ENCODE measurements at places on chromosomes 11 and 22.

DNA sequence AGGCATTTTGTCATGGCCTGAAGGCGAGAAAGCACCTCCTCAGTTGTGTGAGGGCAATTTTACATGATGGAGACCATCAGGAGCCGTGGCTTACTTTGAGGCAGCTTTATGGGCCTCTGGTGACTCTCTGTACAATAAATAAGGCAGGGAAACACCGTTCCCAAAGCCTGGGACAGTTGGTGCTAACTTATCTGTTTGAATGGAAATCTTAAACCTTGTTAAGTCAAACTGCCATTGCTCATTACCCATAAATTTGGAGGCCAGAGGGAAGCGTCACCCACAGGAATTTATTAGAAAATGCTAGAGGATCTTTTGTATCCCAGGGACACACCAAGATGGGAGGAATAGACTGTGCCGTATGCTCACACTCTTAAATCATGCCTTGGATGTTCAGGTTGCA is 1156.9 kb downstream of the BRD1 start:
- no peak for DNase-seq

DNA sequence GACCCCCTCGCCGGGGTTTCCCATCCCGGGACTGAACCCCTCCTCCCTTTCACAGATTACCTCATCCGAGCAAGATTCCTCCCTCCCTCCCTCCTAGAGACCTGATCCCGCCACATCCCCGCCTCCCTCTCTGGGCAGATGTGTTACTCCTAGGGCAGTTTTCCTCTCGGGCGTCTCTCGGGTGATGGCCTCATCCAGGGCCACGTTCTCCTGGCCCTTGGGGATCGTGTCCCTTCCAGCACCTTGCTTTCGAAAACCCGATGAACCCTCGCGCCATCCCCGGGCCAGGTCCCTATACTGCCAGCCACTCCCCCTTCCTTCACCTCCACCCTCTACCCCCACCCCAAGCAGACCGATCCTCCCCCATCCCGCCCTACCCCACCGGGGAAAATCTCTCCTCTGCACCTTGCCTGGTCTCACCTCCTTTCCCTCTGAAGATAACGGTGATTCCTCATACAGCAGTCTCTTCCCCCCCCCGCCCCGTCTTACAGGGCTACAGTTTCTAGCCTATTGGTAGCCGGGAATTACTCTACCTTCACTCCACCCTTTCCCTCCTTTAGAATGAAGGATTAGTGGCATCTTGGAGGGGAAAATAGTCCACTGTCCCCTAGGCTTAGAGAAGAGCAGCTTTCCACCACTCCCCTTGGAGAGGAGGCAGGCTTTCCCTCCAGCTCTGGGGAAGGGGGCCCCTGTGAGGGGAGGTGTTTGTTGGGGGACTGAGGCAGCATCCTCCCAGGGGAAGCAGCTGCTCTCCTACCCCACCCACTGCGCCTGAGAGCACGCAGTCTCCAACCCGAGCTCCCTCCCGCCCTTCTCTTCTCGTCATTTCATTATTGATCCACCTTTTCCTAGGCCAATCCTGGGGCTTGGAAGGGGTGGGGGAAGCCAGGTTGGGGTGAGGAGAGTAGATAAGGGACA is 1.2 kb downstream of the KMT2A start:
- peak; percentile 74 for DNase-seq

DNA sequence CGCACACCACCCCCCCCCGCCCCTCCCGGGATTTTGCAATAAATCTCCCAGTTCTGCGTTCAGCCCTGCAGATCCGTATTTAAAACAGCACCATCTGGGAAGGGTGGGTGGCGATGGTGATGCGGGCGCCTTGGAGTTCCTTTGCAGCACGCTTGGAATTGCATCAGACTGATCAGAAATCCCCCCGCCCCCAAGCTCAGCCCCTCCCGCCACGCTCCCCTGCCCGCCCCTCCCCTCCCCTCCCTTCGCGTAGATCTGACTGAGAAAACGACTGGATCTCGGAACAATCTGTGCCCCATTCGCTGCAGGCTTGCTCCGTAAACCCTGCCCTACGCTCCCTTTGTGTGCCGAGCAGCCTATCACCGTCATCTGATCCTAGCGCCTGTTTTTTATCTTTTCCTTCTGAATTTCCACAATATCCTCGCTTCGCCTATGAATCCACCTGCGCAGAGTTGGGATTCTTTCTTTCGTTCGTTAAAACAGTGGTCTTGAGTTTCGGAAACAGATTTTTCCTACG is 18.1 kb upstream of the BDNF start:
- no peak for DNase-seq

GRCh38 chr11:1966531-1966930 is 19.4 kb downstream of the MRPL23 start:
- no peak for DNase-seq

- peak; percentile 40 for DNase-seq
Observed at GRCh38 chr11:30586251-30587144, at the start of gene MPPED2. TSS of gene MPPED2 (minus strand) at chr11:30586353. CDS start at chr11:30580373, 5,980 bp downstream.

GRCh38 chr22:28029201-28029948 is 110.3 kb upstream of the PITPNB start:
- DNase-seq: no peak

- no peak for DNase-seq
Observed at GRCh38 chr22:19064354-19065054, 57.7 kb downstream of the DGCR2 start.
